ENCODE measurements at places on chromosomes 1 and 21.
A peak's percentile ranks its signal among the peaks of the same experiment; 100 is the strongest.

- DNase-seq = no peak
These were observed 158.1 kb upstream of the IGSF21 start for GRCh38 chr1:17949511-17949910.

- DNase-seq = no peak
These were observed 39.7 kb downstream of the AZIN2 start for GRCh38 chr1:33120436-33121231.

GRCh38 chr1:44798481-44799365 lies 1.5 kb upstream of the PLK3 start:
- no peak for DNase-seq

- DNase-seq = no peak
These were observed 36.3 kb downstream of the CLCA1 start for GRCh38 chr1:86504895-86505563.

- DNase-seq = no peak
These were observed 1.0 kb upstream of the ENO1 start for GRCh38 chr1:8879464-8879921.

GRCh38 chr1:156488566-156489165 lies 11.9 kb downstream of the MEF2D start:
- no peak for DNase-seq

GRCh38 chr1:204370176-204370575 lies 10.4 kb upstream of the PLEKHA6 start:
- DNase-seq = no peak

- DNase-seq = no peak
These were observed 22.3 kb downstream of the BLZF1 start for GRCh38 chr1:169390303-169390702.

DNA sequence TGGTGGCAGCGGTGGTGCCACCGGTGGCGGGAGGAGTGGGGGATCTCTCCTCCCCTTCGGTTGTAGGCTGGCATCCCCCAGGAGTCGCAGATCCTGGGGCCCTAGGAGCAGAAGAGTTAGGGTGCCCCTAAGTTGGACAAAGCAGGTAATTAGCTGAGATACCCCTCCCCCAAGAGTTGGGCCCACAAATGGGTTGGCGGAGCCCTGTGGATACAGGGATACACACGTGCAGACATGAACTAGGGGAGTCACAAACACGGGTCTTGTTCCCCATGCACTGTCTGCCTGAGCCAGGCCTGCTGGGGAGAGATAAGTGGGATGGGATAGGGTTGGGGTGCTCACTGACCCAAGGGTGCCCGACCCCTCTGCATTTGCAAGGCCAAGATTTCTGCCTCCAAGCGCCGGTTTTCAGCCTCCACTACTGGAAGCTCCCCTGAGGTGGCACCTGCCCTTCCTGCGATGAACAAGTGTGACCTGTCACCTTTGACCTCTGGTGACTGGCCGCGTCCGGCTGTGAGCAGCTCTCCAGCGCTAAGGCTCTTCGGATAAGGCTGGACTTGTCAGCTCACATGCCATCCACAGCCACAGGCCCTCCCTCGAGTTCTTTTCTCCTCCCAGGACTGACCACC lies 1.8 kb downstream of the CCDC17 start:
- DNase-seq = no peak

DNA sequence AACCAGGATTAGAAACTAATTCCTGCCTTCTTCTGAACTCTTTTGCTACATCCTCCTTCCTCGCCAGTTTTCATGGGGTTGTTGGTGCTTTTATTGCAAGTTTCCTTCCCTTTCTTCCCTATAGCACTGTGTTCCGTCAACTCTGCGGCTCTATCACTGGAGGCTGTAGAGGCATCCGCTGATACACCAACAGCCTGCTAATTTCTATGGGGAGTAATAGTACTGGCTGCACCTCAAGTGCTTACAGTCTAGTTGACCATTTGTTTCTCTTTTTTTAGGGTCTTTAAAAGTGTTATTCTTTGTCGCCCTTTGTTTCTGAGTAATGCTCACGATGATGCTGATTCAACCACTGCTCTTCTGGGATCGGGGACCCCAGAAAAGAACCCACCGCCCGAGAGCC lies 746 bp downstream of the MIS18A start:
- no peak for DNase-seq

DNA sequence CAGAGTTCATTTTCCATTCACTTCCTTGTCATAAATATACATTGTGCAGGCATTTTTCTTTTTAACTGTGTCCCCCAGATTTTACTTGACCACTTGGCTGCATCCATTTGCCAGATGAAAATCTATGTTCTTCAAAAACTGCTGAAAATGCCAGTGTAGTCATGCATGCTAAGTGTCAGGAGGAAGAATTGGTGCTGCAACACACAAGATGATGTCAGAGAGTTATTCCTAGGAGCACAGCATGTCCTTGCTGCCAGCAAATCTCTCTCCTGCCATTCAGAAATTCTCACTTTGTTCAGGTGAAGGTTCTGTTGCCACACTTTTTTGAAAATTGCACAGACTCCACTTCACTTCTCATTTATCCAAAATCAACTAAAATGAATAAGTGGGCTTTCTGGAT lies 106.4 kb upstream of the MAGI3 start:
- DNase-seq = no peak

DNA sequence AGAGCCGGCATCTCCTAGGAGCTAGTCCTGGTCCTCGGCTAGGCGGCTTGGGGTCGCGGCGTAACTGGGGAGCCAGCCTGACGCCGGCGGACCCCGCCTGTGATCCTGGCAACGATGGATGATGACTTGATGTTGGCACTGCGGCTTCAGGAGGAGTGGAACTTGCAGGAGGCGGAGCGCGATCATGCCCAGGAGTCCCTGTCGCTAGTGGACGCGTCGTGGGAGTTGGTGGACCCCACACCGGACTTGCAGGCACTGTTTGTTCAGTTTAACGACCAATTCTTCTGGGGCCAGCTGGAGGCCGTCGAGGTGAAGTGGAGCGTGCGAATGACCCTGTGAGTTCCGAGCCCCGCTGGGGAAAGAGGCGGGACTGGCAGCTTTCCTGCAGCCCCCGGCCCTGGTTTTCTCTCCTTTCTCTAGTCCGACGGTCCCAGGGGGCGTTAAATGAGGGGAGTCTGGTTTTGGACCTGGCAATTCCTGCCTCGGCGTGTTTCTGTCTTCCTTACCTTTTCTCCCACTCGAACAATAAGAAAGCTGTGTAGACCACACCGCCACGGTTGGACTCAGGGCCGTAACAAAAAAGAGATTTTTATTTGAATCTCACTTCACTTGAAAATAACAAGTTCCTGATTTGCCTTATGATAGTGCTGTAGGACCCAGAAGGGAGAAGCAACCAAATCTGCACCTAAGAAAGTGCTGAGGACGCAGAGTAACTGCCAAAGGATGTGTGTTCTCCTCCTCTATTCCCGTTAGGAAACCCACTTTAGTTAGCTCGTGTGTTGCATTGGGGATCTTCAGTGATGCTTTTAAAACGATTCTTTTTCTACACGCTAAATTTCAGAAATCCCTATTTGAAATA lies at the start of gene SPRTN:
Gene SPRTN, plus strand, starts transcription at position 24 of the 859 bp plus-strand sequence. Its CDS starts 91 bp downstream, at position 115.
- no peak for DNase-seq

GRCh38 chr1:208233978-208234377 lies 10.2 kb downstream of the PLXNA2 start:
- no peak for DNase-seq

DNA sequence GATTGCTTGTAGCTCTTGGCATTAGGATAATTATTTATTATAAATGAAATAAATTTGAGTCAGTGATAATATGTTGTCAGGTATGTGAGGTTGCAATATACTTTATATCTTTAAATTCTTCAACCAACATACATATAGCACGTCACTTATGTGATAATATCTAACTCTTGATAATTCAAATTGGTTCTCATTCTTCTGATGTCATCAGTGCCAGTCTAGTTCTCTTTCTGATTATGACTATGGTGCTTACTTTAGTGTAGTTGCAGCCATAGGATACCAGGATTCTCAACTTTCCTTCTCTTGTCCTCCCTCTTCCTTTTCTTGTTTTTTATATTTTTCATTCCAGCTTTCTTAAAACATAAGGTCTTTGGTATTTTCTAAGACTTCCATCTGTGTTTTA lies 34.8 kb upstream of the ATP6V1G3 start:
- DNase-seq = no peak

- peak; percentile 53 for DNase-seq
These were observed 160.9 kb upstream of the IVNS1ABP start for GRCh38 chr1:185477638-185478580.

- no peak for DNase-seq
These were observed 121.2 kb downstream of the EPHB2 start for GRCh38 chr1:22831729-22832413.

- DNase-seq = no peak
These were observed 3.2 kb downstream of the ARHGEF19 start for GRCh38 chr1:16209132-16209846.

All from NCI-H1930 (cell line).